Activated CD8-positive, alpha-beta memory T cell treated with anti-CD3 and anti-CD28 coated beads, Interleukin-2, amount 50 U/mL, for 48 hours (primary cell): ENCODE measurements at places on chromosomes 3 and 15.

- no peak for DNase-seq
Observed at GRCh38 chr3:133575086-133575485, 1.6 kb downstream of the CDV3 start.

DNA sequence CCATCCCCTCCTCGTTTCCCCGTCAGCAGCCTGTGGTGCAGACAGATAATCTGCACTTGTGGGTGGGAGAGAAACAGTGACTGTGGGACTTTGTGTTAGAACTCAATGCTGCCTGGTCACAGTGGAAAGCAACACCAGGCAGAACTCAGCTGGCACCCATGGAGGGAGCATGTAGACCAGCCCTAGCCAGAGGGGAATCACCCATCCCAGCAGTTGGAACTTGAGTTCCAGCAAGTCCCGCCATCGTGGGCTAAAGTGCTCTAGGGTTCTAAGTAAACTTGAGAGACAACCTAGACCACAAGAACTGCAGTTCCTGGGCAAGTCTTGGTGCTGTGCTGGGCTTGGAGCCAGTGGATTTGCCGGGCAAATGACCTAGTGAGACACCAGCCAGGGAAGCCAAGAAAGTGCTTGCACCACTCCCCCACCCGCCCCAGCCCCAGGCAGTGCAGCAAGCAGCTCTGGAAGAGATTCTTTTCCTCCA, 24.4 kb downstream of the ISG20 start:
- no peak for DNase-seq

DNA sequence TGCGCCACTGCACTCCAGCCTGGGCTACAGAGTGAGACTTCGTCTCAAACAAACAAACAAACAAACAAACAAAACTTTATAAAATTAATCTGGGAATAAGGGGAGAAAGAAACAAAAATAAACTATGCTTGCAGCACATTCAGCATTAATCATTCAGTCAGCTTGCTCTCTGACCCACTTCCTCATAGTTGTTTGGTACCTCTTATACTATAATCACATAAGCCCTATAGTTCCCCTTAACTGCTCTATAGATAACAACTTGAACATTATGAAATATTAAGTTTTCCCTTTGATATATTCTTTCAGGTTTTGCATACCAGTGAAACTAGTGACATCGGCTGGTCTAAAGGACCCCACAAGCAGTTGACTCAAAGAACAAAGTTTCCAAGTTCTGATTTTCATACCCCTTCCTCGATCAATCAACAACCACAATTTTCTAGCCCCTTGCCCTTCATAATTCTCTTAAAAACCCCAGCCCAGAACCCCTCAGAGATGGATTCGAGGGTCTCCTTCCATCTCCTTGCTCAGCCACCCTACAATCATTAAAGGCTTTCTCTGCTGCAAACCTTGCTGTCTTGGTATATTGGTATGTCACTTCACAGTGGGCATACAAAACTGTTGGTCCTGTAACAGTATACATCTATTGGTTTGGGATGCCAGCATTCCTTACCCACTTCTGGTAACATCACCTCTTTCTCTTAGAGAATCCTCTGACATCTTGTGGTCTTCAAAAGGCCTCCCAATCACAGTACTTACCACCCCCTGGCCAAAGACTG, 26.4 kb downstream of the BCL2L10 start:
- DNase-seq = no peak

GRCh38 chr3:113279686-113280085, 68.3 kb downstream of the BOC start:
- DNase-seq = no peak

GRCh38 chr3:187900993-187901755, 155.9 kb upstream of the BCL6 start:
- DNase-seq = no peak

GRCh38 chr3:38489766-38490165, 6.4 kb upstream of the EXOG start:
- DNase-seq = no peak

- DNase-seq = no peak
Observed at GRCh38 chr3:143562789-143563188, 285.5 kb downstream of the SLC9A9 start.

DNA sequence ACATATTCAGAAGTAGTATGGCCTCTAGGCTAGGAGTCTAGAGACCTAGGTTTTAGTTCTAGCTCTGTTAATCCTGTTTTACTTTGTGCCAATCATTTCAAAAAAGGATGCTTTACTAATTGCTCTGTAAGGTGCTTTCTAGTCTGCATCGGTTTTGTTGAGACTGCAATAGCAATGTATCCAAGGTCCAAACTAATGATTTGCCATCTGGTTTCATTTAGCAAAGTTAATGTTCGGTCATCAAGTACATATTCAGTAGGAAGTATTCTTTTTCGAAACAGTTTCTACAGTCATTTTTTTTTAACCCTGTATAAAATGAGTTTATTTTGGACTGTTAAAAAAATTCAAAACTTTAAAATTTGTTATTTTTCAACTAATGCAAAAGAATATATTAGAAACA, 2.0 kb upstream of the GALK2 start:
- DNase-seq = no peak

DNA sequence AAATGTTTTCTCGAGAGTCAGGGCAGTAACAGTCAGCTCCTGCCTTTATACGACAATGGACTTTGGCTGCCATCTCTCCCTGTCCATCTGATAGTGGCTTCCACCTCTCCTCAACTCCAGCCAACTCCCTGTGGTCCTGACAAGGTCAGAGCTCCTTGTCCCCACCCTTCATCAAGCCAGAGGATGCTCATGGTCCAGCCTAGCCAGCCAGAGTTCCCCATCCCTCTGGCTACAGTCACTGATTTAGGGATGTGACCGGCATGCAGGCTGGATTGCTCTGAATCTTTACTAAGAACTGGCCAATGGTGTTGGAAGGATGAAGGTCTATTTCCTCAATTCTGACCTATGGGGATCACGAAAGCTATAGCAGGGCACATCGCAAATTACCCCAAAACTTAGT, 156.1 kb downstream of the OR4M2 start:
- DNase-seq = no peak

GRCh38 chr15:60062826-60063225, 58.7 kb downstream of the FOXB1 start:
- DNase-seq = no peak

- DNase-seq = no peak
Observed at GRCh38 chr3:65265511-65265910, 577.7 kb upstream of the ADAMTS9 start.

DNA sequence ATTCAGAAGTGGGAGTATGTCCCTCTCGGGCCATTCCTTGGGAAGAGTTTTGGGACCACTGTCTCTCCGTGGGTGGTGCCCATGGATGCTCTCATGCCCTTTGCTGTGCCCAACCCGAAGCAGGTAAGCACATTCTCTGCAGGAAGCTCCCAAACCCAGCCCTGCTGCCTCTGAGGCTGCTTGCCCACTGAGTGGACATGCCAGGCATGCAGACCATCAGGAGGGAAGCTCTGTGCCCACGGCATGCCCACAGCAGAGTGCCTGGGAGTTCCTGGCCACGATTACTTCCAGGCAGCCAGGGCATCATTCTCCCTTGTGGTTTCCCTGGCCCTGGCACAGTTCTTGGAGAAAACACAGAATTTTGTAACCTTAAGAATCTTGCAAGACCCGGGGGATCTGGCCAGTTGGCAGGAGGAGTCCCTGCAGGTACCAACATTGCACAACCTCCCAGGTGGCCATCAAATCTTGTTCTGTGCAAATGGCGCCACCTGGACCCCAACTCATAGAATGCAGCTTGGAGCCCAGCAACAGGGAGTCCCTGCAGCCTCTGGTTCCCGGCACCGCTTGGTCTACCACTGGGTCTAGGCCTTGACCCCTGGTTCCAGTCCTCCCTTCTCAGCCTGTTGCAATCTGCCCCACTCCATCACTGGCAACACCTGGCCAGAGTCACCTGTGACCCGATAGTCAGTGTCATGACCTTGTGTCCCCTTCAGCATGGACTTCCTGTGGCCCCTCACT, 20.4 kb downstream of the FAH start:
- peak; percentile 82 for DNase-seq

GRCh38 chr3:100057716-100058575, 56.4 kb downstream of the FILIP1L start:
- no peak for DNase-seq

- no peak for DNase-seq
Observed at GRCh38 chr3:171497468-171497867, 37.3 kb upstream of the TNIK start.

- DNase-seq = peak; percentile 82
Observed at GRCh38 chr3:111616417-111617105, 21.4 kb upstream of the ZBED2 start.

- DNase-seq = no peak
Observed at GRCh38 chr3:115321400-115321805, 174.3 kb upstream of the ZBTB20 start.

DNA sequence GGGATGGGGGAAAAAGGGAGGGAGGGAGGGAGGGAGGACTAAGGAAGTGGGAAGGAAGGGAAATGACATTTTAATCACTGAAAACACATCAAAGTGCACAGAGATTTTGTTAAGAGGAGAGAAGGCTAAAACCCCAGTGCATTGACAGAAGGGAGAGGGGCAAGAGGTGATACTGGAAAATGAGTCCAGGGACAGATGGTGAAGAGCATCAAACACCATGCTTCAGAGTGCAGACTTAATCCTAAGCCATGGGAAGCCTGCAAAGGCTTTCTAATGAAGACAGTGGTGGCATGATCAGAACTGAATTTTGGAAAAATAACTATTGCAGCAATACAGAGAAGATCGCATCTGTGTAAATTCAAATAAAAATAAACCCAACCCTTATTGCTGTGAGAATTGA, 41.8 kb downstream of the HGD start:
- no peak for DNase-seq

GRCh38 chr15:71761649-71762048, 48.7 kb upstream of the NR2E3 start:
- DNase-seq = no peak

GRCh38 chr3:30248423-30248822, 358.0 kb upstream of the TGFBR2 start:
- no peak for DNase-seq

GRCh38 chr15:24761704-24762302, 86.2 kb downstream of the NPAP1 start:
- DNase-seq = no peak

GRCh38 chr3:191412759-191413158, 48.2 kb upstream of the PYDC2 start:
- DNase-seq = no peak

DNA sequence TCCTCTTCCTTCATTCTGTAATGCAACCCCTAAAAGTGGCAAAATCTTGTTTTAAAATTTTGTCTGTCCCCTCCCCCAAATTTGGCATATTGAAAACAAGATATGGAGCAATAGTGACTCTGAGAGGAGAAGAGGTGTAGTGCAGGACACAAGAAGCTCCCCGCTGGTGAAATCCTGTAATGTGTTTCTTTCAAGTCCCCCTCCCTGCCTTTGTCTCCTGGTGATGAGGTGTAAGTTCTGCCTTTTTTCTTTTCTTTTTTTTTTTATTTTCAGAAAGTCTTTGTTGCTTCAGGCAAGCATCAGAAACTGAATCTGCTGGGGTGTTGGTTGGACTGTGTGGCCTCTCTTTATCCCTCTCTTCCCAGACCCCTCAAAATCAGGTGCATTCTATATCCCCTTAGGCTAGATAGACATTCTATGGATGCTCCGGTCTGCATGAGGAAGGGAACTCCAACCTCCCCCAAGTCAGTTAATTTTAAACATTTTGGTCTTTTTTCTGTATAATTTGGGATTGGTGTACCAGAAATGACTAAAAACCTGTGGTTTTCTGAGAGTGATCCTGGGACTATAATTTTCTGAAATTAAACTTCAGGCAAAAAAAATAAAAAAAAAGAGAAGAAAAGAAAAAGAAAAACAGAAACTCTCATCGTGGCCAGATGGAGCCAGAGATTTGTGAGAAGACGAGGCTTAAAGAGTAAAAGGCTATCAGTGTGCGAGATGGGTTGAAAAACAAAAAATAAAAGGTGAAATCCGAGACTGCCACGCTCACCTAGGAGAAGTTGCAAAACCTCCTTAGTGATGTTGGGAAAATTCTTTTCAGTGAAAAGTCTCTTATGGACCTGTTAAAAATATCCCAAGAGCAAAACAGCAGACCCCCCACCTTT, 21.4 kb downstream of the ACKR2 start:
- no peak for DNase-seq

DNA sequence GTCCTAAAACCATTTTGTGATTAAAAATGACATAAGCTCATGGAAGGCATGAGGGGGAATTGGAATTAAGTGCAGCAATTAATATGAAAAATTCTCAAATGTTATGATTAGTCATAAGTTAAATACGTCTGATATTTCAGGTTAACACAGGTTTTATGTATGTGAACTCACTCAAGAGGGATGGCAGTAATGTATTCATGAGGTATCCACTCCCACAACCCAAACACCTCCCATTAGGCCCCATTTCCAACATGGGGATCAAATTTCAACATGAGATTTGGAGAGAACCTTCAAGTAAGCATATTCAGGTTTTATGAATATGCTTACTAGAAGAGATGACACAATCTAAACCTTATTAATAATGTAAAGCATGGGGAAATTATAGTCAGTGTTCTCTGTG, 41.6 kb upstream of the IL20RB start:
- DNase-seq = no peak

DNA sequence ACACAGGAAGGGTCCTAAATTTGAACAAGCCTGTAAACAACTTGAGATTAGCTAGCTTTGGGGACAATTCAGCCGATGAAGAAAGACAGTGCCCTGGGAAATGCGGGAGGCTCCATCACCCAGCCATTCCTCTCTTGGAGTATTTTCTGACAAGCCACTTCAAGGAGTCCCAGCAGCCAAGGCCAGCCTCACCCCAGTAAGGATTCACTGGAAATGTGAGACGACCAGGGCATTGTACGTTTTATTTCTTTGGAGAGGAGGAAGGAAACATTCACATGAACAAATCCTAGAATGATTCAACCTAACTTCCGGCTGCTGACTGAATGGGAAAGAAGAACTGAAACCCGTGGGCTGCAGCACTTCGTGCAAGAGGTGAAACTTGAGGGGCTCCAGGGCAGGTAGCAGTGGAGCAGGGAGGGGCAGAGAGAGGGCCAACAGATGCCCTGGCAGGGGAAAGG, 116.4 kb upstream of the ARHGEF3 start:
- DNase-seq = peak; percentile 71

DNA sequence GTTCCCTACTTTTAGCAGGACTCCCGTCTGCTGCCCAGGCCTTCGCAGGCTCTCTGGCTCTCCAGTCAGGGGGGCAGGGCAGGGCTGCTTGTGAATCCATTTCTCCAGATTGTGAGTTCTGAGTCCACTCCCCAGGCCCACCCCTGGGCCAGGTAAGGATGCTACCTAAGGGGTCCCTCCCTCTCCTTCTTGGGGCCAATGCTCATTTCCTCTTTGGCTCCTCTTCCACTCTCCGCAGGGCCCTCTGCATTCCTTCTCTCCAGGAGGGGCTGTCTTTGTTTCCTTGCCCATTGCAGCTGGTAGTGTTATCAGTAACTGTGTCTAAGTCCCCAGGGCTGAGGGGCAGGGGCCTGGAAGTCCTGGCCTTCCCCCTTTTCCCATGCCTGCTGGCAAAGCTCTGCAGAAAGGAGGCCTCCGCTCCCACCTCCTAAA, 13.0 kb upstream of the CACNA2D2 start:
- DNase-seq = no peak

DNA sequence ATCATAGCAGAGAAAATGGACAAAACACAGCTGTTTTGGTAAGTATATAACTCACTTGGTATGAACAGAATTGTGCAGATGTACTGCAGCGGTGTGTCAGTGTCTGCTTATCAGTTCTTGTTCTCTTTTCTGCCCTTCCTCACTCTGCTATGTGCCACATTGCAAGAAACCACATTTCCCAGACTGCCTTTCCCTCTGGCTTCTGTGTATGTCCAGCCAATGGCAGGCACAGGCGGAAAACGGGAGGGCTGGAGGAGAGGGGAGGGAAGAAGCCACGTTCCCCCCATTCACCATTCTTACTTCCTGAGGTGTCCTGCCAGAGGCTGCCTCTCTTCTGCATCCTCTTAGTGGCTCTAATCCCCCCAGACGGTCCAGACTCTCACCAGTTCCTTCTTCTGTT, 15.4 kb downstream of the HHLA2 start:
- no peak for DNase-seq
